ENCODE measurements at places on chromosomes 1 and 21.

- peak; percentile 85 for DNase-seq
Observed at GRCh38 chr1:41623736-41624135, 139.3 kb upstream of the EDN2 start.

DNA sequence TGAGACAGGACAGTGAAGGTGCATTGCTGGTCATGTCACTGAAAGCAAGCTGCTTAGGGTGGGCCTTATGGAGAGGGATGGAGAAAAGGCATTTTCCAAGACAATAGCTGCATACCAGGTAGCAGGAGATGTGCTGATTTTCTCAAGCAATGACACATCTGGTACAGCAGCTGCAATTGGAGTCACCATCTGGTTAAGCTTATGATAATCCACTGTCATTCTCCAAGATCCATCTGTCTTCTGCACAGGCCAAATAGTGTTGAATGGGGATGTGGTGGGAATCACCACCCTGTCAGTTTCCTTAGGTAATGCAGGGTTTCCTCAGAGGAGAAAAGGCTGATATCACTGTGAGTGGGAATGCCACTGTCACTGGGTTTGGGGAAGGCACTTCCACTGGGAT, 54.6 kb downstream of the ADSS2 start:
- no peak for DNase-seq

DNA sequence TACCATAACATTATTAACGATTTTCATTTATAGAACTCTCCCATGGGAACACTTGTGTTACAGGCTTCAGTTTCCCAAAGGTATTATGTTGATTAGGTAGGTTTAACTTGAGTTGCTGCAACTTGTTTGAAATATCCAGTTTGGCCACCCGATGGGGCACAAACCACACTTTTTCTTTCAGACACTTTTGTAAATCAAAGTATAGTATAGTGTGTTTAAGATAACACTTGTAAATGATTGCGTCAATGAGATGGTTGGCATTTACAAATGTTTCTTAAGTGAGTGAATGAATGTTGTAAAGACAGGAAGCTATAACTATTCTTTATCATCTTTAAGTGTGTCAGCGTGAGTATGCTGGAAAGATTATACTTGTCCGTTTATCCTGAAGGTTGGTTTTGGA, 4.3 kb downstream of the XPR1 start:
- no peak for DNase-seq

- DNase-seq: no peak
Observed at GRCh38 chr1:52635321-52636089, 2.5 kb downstream of the SHISAL2A start.

- no peak for DNase-seq
Observed at GRCh38 chr21:42051788-42052187, 19.3 kb upstream of the UMODL1 start.

DNA sequence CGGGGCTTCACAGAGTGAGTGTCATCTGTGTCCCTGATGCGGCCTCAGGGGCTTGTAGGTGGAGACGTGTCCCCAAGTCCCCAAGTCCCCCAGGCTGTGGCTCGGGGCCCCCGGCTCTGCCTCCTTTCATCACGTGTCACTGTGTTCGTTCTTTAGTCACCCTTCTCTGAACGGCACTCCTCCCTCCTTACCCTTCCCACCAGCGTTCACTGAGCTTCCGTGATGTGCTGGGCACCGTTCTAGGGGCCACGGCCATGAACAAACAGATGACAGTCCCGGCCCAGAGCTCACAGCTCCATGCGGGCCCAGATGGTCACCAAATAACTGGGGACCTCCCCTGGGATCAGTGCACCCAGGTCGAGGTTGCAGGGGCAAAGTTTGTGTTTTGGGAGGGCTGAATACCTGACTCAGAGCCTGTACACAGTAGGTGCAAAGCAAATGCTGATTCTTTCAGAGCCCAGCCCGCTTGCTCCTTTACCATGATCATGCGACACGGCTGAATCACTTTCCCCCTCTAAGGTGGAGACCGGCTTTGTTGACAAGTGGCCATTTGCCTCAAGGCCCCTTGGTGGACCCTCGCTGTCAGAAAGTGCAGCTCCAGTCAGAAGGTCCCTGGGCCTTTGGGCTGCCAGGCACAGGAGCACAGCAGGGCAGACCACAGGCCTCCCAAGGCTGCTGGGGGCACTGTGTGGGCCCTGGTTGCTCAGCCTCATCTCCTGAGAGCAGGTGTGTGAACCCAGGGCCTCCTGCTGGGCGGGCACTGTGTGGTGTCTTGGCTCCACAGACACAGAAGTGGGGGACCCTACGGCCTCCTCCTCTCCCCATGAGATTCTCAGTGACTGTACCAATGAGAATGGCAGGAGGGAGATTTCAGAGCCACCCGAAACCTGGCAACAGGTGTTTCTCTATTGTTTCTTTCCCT, 592.5 kb downstream of the PTPRU start:
- DNase-seq: no peak

GRCh38 chr1:216223486-216223885, 199.8 kb downstream of the USH2A start:
- DNase-seq: peak; percentile 6
